Esophagus squamous epithelium (tissue), 5 donors: ENCODE measurements at places on chromosomes 6 and 20.

DNA sequence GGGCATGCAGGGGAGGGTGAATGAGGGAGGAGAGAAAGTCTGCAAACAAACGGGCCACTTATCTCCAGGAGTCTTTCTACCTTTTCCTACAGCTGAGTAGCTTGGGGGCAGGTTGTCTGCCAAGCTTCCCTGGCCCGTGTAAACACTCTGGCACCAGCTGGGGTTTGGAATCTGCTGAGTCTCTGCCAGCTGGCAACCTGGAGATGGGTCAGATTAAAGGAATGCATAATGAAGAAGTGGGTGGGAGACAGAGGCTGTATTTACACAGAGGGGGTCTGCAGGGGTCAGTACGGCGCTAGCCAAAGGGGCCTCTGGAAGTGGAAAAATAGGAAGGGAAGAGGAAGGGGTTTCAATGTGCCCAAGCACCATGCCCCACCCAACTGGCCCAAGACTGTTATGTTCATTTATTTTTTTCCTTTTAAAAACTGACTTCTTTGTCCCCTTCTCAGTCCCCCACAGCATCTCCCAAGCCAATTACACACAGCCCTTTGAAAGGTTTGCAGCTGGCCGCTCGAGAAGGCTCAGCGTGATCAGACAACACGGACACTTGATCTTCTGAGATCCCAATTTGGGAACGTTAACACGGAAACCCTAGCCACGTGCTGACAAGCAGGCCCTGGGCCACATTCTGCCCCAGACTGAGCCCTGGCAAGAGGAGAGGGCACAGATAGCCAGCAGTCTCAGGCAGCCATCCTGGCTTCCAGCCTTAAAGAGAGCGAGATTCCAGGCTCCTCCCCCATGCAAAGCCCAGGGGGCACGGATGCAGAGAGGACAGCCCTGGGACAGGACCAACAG, 25.2 kb downstream of the TRAM2 start:
- DNase-seq: no peak

GRCh38 chr6:97656706-97657350, 373.8 kb upstream of the MMS22L start:
- DNase-seq: no peak

DNA sequence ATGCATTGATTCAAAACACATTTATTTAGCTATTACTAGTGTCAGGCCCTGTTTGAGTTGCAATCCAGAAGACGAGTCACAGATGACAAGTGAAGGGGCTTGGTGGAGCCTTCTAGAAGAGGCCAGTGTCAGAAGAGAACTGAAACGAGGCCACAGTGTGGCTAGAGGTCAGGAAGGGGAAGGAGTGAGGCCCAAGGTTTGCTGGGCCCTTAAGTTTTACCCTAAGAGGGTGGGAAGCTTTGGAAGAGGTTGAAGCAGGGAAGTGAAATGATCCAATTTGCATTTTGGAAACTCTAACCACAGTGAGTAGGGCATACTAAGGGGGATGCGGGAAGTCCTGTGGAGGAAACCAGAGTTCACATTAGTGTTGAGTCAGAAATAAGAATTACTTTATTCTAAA, 25.0 kb downstream of the TTK start:
- DNase-seq: no peak

- no peak for DNase-seq
These were observed 32.9 kb upstream of the TCF21 start for GRCh38 chr6:133855991-133856370.

- no peak for DNase-seq
These were observed 422.8 kb downstream of the CBLN4 start for GRCh38 chr20:55582498-55582897.

DNA sequence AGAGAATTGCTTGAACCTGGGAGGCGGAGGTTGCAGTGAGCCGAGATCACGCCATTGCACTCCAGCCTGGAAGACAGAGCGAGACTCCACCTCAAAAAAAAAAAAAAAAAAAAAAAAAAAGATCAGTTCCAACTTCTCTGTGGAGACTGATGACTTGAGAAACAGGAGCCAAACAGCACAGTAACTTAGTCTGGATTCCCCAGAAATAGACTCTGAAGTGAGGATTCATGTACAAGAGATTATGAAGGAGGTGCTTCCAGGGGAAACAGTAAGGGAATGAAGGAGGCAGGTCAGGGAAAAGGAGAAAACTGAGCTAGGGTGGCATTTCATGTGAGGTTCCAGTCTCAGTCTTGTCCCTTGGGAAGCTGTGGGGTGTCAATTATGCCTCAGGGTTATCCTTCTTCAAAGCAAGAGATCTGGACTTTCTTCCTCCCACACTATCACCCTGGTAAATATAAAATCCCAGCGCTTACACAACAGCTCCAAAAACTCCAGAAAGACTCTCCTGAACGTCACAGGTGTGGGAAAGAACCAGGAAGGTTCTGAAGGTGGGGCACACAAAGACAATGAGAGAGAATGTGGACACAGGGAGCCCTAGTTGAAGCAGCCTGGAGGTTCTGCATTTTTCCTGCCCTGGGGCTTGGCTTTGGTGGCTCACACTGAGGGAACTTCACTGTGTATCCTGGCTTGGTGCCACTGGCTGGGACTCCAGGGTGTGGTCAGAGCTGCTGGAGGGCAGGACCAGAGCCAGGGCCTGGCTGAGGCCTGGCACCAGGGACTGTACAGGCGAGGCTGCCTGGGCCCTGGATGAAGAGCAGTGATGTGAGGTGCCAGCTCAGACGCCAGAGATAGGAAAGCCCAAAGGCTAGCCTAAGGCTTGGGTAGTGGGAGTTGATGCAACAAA, 46.8 kb downstream of the PCNA start:
- no peak for DNase-seq

DNA sequence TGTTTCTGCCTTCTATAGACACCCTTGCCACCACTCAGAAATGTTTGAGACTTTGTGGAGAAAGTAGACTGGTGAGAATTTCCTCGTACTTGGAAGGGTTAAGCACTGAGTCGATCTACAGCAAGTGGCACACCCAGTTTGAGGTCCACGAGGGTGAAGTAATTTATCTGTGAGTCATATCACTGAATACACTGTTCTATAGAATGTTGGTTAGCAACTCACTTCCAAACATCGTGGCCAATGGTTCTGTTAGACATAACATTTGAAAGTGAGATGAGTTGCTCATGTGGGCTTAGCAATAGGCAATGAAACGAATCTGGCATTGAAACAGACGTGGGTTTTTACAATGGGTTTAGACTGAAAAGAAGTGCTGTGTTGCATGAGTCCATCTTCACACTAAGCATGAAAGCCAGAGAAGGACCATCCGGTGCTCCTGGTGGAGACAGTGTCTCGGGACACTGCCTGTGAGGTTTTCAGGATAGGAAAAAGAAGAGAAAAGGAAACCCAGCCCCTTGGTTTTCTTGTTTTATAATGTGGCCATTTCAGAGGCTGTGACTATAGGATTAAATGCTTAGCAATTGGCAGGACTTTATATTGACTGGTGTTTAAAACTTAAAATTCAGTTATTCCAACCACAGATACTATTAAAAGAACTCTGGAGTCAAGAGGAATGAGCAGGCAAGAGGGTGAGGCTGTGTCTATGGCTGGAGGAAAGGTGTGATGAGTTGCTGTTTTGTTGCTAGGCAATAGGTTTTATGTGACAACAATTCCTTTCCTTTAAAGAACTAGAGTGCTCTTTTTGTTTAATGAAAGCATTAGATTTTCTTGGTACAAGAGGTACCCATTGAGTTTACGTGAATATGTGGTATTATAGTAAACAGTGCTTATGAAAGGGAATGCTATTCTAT, 31.0 kb upstream of the EZR start:
- no peak for DNase-seq

- no peak for DNase-seq
These were observed 425.4 kb upstream of the RNF217 start for GRCh38 chr6:124536842-124537191.

DNA sequence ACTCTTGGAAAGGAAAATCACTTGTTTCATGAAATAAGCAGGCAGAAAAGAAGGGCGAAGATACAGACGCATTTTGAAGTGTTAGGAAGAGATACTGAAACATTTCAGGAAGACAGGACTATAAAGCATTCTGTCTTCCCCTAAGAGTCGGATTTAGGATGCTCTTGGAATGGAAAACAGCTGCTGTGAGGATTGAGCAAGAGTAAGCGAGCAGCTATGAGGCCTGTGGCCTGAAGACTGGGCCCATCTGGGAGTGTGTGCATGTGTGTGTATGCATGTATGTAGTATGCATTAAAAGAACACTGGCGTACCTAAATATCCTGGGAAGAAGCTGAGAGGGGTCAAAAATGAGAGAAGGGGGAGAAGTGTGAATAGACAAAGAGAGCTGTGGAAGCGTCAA, 83.6 kb downstream of the SIM1 start:
- no peak for DNase-seq

DNA sequence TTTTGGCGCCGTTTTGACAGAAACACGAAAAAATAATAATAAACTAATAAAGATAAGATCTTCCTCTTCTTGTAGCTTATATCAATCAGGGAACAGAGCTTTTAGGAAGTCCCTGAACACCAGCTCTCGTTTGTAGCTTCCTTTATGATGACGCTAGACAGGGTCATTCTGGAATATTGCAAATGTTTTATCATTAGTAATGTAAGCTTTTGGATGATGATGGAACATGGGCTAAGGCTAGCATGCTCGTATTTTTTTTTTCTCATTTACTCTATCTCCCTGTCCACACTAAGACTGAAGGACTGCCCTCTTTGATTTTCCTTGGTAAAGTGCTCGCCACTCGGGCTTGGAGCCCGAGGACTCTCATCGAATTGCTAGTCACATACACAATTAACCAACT, 22.1 kb upstream of the POM121L2 start:
- DNase-seq: no peak

GRCh38 chr6:119026822-119027221, 51.6 kb downstream of the FAM184A start:
- no peak for DNase-seq

DNA sequence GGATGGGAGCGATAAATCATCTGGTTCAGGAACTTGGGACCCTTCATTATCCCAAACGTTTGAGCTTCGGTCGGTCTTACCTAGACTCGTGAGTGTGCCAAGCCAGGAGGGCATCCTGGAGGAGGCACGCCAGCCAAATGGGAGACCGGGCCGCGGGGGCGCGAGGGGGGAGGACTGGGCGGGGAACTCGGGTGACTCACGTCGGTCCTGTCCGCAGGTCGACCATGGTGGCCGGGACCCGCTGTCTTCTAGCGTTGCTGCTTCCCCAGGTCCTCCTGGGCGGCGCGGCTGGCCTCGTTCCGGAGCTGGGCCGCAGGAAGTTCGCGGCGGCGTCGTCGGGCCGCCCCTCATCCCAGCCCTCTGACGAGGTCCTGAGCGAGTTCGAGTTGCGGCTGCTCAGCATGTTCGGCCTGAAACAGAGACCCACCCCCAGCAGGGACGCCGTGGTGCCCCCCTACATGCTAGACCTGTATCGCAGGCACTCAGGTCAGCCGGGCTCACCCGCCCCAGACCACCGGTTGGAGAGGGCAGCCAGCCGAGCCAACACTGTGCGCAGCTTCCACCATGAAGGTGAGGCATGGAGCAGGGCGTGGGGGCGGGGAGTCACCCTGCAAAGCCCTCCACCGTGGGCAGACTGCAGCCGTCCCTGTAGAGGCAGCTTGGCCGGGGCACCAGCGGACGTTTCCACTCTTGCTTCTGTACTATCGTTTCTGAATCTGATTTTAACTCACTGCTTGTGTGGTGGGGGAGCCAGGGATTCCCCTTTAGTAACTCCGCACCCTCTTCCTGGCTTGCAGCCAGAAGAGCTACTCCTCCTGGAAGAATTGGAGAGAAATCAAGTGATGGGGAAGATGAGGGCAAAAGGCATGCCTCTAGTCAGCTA, 2.7 kb downstream of the BMP2 start:
- no peak for DNase-seq

DNA sequence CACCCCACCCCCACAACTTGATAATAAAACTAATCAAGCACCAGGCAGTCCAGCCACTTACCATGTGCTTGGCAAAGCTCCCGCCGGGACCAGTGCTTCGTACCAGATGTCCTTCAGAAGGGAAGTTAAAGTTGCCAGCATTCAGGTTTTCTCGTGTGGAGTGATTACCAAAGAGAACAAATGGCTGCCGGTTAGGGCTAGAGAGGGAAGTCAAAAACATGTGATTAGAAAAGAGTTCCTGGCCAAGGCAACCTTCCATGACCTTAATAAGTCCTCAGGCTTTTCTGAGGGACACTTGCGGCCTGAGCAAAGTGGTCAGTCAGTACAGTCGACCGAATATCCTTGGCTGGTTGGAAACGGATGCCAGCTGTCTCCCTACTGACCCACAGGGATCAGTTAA, 67.0 kb downstream of the DNAAF9 start:
- DNase-seq: no peak

- DNase-seq: no peak
These were observed 650.8 kb upstream of the AGPAT4 start for GRCh38 chr6:161924516-161925116.

DNA sequence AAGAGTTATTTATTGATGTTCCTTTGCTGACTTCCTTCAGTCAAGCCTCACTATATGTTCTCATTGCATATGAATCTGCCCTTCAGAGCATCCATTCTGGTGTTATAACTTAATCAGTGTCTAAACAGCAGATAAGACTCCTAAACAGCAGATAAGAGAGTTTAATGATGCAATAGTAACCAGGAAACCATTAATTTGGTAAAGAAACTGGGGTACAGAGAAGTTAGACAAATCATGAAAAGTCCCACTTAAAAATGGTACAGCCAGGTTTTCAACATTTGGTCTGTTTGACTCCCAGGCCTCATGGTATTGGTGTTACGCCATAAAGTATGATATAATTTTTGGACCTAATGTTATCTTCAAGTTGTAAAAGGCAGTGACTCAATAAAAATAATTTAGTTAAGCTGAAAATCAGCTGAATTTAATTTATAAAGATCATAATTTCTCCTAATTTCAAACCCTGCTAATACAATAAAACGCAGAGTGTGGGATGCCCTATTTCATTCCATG, 127.4 kb upstream of the DST start:
- no peak for DNase-seq

GRCh38 chr6:36797055-36797454, 42.2 kb downstream of the CPNE5 start:
- DNase-seq: no peak

DNA sequence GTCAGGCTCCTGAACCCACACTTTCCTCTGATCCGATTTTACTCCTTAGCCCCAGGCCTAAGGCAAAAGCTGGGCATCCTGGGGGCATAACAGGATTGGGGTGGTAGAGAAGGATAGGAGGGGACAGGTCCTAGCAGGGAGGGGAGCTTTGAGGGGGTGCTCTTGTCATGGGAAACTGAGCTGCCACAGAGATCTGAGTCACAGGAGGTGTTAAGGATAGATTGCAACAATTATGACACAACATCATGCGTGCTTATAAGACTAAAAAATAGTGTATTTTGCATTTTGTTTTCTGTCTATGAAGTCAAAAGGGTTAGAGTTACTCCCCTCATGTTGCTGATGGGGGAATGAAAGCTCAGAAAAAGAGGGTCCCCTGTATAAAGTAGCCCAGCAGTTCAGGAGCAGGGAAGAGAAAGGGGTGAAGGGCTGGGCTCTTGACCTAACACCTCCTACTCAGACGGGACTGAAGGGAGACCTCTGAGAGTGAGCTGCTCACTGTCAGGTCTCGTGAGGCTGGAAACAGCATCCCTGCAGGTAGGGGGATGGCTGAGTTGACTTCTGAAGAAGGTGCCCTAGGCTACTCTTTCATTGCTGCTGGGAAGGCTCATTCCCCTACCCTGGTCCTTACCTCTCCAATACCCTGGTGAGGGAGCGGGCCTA, 2.0 kb downstream of the GLP1R start:
- DNase-seq: no peak

- DNase-seq: no peak
These were observed 130.6 kb downstream of the TBX18 start for GRCh38 chr6:84633771-84634170.
